ENCODE measurements at places on chromosomes 5 and 9. TPM values are rescaled to one million over a fixed set of nuclear protein-coding genes. Genes with fewer than 3 reads are reported as not detected.

Gene RORB
- 1.1 TPM for total RNA-seq

Gene ZFP37
- 4.0 TPM for total RNA-seq

Gene BTNL3
- not detected for total RNA-seq

DNA sequence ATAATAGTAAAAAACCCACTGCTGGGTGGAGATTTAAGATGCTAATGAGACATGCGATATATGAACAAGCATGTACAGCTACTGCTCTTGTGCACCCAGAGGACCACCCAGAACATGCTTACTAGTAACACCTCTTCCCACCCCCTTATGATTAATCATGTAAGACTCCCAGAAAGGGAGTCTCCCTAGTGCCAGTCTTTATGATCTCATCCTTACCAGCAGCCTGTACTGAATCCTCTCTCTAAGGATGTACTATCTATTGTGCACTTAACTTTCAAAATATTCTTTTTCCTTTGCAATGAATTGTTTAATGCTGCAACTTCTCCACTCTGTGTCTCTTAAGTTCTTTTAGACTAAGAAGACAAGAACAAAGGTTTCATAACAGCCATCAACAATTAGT lies 9.1 kb upstream of the MAT2B start:
- ATAC-seq: no peak

DNA sequence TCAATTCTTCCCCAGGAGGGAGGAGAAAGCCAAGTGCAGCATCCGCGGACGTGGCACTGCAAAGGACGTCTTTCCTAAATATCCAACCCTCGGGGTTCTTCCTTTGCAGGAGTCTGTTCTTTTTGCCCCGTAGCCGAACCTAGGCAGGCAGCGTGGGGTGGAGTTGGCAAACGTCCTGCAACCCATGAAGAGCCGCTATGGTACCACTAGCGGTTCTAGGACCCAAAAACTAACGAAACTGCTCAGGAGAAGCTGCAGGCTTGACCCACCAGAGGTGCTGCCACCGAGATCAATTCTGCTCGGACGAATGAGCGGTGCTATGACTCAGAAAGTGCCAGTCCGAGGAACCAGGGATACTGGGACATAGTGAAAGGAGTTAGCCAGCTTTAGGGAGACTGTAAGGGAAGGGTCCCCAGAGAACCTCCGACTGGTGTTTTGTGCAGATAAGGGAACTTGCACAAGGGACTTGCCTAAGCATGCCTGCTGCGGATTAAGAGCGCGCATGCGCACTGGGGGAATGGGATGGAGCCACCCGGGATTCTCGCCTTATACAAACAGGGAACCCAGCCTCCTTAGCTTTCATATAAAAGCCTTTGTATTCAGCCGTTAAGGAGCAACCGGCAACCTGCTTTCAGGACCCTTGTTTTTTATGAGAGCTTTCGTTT lies 32.7 kb downstream of the ANXA2R start:
- peak; percentile 74 for ATAC-seq

GRCh38 chr9:23635276-23635675 lies 190.8 kb downstream of the ELAVL2 start:
- ATAC-seq: no peak

DNA sequence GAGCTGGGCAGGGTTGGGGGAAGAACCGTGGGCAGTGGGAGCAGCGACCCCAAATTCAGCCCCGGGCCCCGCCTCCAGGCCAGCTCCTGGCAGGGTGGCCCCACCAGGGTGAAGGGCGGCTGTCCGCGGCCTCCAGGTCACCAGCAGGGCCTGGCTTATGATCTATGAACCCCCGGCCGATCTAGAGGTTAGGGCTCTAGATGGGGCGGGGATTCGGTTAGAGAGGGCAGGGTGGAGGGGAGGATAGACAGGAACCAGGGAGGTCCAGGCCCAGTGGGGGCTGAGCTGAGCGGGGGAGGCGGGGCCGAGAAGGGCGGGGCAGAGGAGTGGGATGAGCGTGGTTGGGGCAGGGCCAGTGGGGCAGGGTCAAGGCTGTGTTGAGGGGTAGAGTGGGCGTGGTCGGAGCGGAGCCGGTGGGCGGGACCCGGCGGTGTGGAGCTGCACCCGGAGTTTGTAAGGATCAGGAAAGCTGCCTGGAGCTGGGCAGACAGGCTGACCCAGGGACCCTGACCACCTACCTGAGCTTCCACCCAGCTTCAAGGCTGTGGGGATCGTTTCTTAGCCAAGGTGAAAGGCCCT lies 29.3 kb upstream of the OBP2B start:
- ATAC-seq: peak; percentile 84

DNA sequence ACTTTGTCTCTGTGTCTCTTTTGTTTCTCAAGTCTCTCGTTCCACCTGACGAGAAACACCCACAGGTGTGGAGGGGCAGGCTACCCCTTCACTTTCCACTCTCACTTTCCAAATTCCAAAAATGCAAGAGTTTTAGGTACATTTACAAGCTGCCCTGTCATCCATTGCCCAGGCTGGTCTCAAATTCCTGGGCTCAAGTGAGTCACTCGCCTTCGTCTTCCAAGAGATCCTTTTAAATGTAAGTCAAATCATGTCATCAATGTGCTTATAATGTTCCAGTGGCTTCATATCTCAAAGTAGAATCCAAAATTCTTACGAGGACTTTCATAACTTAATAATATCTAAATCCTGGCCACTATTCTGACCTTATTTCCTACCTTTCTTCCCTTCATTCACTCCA lies 20.4 kb upstream of the UGCG start:
- no peak for ATAC-seq

GRCh38 chr9:33196736-33197135 lies 29.6 kb upstream of the B4GALT1 start:
- no peak for ATAC-seq

Data from motor neuron (in vitro differentiated cells).